NCI-H1436 (cell line): ENCODE measurements at places on chromosomes 2 and 18.
A peak's percentile ranks its signal among the peaks of the same experiment; 100 is the strongest.

- no peak for DNase-seq
Measured at GRCh38 chr2:207304761-207305160, 139.0 kb upstream of the KLF7 start.

- DNase-seq, result peak; percentile 53
Measured at GRCh38 chr2:47265751-47266231, 110.7 kb upstream of the STPG4 start.

- no peak for DNase-seq
Measured at GRCh38 chr18:75779450-75779849, 351.9 kb upstream of the SMIM21 start.

DNA sequence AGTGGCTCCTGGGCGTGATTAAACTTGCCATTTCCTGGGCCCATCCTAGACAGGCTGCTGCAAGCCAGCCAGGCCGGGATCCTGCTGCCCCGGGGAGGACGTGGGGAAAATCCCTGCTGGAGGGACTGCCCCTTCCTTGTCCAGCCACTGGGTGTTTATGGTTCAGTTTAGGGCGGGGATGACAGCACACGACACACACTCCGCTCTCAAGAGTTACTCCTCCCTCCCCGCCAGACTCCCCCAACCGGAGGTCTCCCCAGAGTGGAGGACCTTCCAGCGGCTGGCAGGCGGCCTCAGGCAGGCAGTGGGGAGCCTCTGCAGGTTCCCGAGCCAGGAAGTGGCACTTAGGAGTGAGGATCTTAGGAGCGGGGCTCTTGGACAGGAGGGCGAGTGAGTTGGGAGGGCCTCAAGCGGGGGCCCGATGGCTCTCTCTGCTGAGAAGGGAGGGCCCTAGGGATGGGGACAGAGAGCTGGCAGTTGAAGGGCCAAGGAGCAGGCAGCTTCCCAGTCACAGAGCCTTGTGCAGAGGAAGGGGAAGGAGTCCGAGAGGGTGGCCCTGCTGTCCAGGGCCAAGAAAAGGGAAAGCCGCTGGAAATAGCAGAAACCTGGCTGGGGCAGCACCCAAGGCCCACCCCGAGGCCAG lies 5.7 kb upstream of the GPR35 start:
- DNase-seq, result no peak

- no peak for DNase-seq
Measured at GRCh38 chr2:20781656-20782265, 41.1 kb downstream of the LDAH start.

DNA sequence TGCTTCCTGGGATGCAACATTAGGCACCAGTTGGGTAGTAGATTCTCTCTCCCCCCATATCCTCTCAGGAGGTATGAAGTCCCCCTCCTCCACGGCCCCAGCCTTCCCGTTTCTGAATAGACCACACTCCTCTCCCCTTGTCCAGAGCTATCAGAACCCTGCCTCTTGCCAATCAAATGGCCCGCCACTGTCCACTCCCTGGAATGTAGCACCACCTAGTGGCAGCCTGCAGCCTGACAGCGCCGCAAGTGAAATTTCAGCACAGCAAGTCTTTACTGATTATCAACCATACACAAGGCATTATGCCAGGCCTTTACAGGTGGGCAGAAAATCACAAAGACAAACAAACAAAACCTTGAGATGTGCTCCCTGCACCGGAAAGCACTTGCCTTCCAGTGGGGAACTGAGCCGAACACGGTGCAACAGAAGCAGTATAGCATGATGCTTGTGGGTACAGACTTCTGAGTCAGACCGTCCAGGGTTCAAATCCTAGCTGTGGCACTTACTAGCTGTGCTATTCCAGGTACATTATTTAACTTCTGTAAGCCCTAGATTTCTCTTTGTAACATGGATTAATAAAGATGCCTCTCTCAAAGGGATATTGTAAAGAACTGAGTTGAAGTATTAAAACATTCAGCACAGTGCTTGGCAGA lies 174.0 kb downstream of the SMAD2 start:
- peak; percentile 64 for DNase-seq

- DNase-seq, result no peak
Measured at GRCh38 chr2:197453914-197454398, 604 bp downstream of the COQ10B start.

DNA sequence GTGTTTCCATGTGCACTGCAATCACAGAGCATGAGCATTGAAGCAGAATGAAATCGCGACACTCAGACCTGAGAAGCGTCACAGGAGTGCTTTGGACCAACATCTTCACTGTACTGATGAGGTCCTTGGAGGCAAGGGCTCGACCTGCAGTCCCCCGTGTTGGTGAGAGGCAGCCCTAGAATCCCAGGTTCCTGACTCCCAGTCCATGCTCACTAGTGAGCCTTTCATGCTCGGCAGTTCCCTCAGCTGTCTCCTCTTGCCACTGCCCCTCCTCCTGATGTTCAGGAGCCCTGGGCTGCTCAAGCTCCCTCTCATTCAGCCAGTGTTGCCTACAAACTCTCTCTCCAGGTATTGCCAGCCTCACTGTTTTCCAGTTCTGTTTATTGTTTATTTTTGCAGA lies 291.4 kb downstream of the DYSF start:
- no peak for DNase-seq

DNA sequence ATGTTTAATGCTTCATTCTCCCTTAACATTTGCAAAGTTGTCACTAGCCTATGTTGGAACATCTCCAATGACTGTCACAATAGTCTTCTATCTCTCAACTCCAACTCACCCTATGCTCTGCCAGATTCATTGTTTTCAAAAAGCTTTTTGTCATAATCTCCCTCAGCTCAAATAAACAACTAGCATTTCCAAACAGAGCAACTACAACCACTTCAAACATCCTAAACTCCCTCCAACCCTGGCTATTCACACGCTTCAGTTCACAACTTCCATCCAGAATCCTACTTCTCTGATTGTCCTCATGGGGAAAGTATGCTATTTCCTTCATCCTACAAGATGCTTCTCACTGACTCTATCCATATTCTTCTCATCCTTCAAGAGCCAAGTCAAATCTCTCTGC lies 139.2 kb upstream of the VRK2 start:
- no peak for DNase-seq

DNA sequence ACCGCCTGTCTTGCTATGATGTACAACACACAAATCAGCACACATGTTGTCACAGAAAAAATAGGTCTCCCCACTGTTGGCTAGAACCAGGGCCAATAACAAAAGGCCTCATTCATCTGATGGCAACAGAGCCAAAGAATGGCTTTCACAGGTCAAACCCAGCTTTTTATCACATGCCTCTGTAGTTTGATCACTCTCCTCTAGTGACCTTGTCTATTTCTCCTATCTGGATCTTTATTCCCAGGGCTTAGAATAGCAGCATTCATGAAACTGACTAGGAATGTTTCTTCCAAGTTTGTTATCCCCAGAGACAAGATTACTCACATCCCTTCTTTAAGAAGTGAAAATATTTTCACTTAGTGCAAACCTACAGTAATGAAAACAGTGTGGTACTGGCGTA lies 285.8 kb upstream of the GYPC start:
- DNase-seq, result no peak

GRCh38 chr2:223619486-223620129 lies 17.4 kb upstream of the SCG2 start:
- DNase-seq, result no peak

DNA sequence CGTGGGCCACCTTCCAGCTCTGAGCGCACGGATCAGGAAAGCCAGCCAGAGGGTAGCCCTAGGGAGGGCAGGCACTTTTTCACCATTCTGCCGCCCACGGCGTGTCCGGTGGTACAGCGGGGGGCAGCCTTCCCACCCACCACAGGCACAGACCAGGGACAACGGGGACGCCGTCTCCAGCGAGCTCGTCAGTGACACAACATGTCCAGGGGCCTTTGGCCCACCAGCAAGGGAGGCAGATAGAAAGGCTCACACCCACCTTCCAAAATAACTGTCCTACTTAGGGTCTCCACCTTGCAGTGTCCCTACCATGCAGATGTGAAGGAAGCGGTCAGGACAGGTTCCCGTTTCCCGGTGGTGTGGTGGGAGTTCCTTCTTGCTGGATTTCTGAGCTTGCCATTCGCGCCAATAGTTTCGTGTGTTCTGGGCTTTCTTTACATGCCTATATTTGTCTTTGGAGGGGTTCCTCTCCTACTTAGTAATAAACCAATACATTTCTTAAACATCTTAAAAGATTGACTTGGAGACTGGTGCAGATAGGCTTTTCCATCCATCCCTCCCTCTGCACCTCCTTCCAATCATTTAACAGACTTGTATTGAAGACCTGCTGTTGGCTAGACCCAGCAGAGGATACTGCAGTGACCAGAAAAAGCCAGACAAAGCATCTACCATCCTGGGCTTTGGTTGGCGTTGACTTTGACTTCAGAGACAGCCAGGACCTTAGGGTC lies 872 bp downstream of the ASB1 start:
- no peak for DNase-seq

GRCh38 chr2:181077128-181077709 lies 96.8 kb downstream of the UBE2E3 start:
- peak; percentile 55 for DNase-seq

DNA sequence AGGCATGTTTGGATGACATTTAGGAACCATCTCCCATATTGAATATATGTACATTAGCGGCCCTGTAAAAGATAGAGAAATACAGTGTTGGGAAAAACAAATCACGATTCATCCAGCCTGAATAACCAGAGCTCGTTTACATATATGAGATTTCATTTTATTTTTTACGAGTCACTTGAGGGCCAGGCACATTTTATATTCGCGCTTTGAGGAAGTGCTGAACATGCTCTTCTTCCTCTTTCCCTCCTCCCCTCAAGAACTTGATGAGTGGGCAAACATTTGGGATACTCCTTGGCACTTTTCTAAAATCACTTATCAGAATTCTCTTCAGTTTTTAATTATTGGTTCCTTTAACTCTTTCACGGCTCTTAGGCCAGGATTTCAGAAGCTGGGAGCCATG lies 268.0 kb upstream of the TANK start:
- no peak for DNase-seq

GRCh38 chr18:2903006-2903405 lies 56.2 kb downstream of the EMILIN2 start:
- DNase-seq, result no peak

DNA sequence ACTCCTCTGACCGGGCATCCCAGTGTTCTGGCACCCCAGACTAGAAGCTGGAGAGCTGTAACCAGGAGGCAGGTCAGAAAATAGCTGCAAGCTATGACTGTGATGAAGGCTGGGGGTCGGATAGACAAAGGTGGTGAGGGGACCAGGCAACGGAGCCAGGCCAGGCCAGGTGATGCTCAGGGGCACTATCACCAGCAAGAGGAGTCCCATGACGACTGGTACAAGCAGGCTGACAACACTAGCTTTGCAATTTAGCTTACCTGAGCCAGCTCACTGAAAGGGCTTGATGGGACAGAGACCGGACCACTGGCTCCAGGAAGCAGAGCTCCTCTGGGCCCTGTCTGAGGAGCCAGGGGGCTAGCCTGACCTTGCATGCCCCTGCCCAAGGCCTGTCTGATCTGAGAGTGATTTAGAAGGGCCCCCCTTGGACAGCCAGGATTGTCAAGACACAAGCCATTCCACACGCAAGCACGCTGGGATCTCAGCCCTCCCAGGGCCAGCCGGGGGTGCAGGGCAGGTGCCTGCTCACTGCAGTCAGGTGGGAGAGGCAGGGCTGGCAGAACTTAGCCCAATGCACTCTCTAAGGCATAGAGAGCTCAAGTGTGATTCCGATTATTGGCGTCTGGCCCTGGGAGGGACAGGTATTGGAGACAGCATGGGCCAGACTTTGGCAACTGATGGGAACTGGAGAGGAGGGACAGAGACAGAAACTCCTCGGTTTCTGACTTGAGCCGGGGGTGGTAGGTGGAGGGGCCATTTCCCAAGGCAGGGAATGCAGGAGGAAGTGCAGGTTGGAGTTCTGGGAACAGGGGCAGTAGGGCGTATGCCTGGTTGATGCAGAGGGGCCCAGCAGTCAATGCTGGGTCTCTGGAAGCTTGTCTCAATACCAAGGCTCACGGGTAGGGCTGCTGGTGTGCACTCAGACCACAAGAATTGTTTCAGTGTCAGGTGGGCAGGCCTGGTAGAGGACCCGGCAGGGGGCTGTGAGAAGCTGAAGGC lies 47.7 kb downstream of the MYO7B start:
- no peak for DNase-seq

DNA sequence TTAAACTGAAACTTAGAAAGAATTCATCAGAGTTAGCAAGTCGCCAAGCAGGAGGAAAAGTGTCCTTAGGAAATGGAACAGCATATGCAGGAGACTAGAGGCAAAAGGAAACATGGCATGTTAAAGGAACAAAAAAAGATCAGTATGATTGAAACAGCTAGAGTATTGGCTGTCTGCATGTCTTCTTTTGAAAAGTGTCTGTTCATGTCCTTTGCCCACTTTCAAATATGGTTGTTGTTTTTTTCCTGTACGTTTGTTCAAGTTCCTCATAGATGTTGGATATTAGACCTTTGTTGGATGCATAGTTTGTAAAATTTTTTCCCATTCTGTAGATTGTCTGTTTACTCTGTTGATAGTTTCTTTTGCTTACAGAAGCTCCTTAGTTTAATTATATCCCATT lies 161.6 kb downstream of the NR4A2 start:
- DNase-seq, result no peak

DNA sequence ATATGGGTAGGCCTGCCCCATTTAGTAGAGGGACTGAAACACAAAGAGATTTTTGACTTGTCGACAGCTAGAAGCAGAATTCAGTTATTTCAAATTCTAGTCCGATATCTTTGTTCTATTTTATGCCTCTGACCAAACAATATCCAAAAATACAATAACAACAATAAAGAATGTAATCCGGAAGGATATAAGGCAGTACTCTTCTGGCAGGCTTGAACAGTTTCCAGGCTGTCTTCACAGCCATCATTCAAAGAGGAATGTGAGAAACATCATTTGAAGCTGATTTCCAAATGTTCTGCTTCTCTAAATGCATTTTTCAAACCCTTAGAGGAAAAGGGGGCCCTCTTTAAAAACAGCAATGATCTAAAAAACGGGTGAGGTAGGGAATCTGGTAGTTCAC lies 36.7 kb upstream of the SPTBN1 start:
- no peak for DNase-seq

GRCh38 chr2:12718015-12718671 lies 1.4 kb downstream of the TRIB2 start:
- no peak for DNase-seq

DNA sequence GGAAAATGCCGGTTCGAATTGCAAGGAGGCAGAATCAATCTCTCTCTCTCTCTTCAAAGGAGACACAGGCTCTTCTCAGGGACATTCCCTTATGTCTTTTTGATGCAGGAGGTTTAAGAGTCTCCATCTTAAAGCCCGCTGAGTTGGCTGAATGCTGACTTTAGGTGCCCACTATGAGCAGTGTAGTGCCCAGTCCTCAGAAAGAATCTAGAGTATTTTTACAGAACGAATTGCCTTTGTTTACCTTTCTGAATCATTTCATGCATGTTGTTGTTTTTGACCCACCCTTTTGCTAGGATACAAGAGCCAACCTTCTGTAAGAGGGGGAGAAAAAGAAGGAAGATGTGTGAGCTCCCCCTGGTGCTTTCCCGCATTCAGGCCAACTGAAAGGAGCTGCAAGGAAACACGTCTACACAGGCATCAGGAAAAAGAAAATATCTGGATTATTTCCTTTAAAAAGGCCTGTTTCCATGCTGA lies 193.5 kb upstream of the TCF4 start:
- DNase-seq, result peak; percentile 11

- DNase-seq, result no peak
Measured at GRCh38 chr2:150178591-150178990, 308.9 kb downstream of the RND3 start.
